ENCODE measurements at places on chromosomes 7 and 10.

DNA sequence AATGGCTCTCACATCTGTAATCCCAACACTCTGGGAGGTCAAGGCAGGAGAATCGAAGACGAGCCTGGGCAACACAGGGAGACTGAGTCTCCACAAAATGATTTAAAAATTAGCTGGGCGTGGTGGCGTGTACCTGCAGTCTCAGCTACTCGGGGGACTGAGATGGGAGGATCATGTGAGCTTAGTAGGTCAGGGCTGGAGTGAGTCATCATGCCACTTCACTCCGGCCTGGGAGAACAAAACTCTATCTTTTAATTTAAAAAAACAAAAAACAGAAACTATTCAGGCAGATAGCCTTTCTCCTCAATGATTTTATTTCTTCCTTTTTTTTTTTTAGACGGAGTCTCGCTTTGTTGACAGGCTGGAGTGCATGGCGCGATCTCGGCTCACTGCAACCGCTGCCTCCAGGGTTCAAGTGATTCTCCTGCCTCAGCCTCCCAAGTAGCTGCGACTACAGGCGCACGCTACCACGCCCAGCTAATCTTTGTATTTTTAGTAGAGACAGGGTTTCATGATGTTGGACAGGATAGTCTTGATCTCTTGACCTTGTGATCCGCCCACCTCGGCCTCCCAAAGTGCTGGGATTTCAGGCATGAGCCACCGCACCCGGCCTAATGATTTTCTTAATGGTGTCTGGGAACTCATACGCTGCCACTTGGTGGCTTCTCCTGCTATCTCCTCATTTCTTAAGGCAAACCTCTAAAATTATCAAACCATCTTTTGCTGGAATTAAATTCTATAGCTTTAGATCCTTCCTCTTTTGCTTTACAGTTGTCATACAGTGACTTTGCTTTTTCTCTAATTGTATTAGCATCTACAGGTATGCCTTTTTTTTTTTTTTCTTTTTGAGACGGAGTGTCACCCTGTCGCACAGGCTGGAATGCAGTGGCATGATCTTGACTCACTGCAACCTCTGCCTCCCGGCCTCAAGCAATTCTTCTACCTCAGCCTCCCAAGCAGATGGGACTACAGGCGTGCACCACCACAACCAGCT, 22.9 kb downstream of the SRPK2 start:
- no peak for DNase-seq

- no peak for DNase-seq
Measured at GRCh38 chr7:17940951-17941431, 697 bp upstream of the SNX13 start.

- DNase-seq, result no peak
Measured at GRCh38 chr7:150314639-150315239, 8.4 kb upstream of the LRRC61 start.

GRCh38 chr7:32206987-32207386, 136.8 kb upstream of the PDE1C start:
- DNase-seq, result no peak

GRCh38 chr10:33152146-33152545, 182.3 kb downstream of the NRP1 start:
- no peak for DNase-seq

DNA sequence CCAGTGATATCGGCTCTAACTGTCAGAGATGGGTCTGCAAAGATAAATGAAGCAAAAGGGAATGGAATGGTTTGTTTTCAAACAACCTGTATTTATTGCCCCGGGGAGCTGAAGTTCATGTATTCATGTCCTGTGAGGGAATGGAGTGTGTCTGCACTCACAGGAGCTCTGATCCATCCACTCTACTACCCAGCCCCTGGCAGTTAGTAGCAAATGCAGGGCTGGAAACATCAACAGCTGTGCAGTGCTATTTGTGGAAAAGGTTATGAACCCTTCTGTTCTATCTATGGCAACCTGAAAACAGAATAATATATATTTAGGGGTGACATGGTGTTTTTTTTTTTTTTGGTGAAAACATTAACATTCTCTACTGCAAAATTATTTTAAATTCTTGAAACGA, 9.8 kb downstream of the AGR2 start:
- DNase-seq, result no peak
